Activated CD8-positive, alpha-beta memory T cell treated with anti-CD3 and anti-CD28 coated beads for 1 hour (primary cell): ENCODE measurements at places on chromosomes 16 and 17.

GRCh38 chr16:49350265-49351095, 23.1 kb upstream of the C16orf78 start:
- peak; percentile 11 for DNase-seq

DNA sequence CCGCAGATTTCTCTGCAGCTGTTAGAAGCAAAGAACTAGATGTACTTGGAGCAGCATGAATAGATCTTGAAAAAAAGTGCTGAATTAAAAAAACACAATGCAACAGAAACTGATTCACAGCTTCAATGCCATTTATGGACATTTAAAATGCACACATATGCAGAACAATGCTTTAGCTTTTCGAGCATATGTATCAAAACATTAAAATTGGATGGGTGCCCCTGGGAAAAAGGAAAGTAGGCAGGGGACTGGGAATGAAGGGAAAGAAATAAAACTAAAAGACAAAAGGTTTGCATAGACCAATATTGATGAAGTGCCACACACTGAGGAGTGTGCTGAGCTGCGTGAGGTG, 5.0 kb downstream of the KCTD13 start:
- no peak for DNase-seq

DNA sequence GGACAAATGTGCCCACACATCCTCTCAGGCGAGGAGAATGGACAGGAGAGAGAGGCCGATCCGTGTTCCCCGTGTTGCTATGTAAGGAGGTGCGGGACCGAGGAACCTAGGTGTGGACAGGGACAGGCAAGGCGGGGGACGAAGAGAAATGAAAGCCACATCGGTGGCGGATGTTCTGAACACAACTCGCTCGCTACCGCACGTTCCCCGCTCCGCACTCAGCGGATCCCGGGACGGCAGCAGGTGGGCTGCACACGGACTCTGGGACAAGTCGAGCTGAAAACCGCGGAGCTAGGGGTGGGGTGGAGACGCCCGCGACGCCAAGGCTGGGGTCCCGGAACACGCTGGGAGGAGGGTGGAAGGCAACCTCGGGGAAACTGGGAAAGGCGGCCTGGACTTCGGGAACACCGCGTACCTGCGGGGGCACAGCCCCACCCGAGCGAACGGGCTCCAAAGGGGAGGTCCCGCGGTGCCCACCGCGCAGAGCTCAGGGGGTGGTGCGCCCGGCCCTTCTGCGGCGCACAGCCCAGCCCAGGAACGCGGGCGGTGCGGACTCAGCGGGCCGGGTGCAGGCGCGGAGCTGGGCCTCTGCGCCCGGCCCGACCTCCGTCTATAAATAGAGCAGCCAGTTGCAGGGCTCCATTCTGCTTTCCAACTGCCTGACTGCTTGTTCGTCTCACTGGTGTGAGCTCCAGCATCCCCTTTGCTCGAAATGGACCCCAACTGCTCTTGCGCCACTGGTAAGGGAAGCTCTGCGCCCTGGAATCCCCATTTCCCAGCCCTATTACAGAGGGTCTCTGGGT, at the start of gene MT1E:
Gene MT1E (plus strand): TSS at position 642 of the 803 bp plus-strand sequence. CDS start 71 bp downstream, at position 713.
- DNase-seq = no peak

DNA sequence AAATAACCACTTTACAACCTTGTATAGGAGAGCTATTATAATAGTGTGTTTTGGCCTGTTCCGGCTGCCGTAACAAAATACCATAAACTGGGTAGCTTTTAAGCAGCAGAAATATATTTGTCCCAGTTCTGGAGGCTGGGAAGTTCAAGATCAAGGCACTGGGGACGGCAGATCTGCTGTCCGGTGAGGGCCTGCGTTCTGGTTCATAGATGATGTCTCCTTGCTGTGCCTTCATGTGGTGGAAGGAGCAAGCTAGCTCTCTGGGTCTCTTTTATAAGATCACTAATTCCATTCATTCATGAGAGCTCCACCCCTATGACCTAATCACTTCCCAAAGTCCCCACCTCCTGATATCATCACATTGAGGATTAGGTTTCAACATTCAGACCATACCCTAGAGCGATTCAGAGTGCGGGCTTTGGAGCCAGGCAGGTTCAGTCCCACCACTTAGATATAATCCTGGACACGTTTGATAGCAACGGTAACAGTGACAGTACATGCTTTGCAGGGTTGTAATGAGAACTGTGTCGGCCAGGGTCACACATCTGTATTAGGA, 76.2 kb upstream of the ZFHX3 start:
- DNase-seq = no peak

GRCh38 chr16:17159617-17160016, 311.1 kb downstream of the XYLT1 start:
- DNase-seq = no peak

DNA sequence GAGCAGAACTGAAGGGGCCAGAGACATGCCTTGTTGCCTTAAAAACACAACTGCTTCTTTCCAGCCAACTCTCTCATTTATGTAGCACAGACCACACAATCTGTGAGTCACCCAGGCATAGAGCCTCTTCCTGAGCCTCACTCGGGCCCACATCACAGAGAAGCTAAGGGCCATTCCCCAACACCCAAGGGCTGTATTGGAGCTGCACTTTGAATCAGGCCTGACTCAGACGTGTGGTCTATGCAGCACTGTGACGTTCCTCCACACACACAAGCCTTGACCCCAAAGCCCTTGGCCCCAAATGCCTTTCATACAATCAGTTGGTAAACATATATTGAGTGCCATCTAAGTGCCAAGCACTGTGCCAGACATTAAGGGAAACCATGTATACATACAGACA, 308.9 kb upstream of the DYNLRB2 start:
- DNase-seq = no peak

DNA sequence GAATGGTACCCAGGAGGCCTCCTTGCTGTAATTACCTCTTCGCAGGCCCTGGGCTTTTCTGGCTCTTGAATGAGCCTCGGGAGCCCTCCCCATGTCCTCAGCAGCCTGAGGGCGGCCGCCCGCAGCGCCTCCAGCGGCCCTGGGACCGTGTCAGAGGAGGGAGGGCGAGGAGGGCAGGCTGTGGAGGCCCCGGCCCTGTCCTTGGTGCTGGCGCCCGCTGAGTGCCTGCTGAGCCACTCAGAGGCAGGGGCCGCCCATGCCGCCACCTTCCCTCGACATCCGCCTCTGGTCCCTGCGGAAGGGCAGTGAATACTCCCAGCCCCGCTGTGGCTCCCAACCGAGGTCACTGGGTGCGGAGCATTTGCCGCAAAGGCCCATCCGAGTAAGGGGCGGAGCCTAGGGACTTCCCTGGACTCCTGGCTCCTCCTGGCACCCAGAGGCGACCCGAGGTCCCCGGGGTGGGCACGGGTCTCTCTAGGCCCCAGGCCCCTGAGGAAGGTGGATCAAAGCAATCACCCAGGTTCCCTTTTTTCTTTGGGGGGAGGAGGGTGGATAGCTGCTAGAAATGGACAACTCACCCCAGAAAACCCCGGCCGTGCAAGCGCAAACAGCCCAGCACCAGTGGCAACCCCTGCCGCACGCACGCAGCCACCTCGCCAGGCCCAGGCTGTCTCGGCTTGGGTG, 2.8 kb downstream of the RBFOX3 start:
- no peak for DNase-seq

DNA sequence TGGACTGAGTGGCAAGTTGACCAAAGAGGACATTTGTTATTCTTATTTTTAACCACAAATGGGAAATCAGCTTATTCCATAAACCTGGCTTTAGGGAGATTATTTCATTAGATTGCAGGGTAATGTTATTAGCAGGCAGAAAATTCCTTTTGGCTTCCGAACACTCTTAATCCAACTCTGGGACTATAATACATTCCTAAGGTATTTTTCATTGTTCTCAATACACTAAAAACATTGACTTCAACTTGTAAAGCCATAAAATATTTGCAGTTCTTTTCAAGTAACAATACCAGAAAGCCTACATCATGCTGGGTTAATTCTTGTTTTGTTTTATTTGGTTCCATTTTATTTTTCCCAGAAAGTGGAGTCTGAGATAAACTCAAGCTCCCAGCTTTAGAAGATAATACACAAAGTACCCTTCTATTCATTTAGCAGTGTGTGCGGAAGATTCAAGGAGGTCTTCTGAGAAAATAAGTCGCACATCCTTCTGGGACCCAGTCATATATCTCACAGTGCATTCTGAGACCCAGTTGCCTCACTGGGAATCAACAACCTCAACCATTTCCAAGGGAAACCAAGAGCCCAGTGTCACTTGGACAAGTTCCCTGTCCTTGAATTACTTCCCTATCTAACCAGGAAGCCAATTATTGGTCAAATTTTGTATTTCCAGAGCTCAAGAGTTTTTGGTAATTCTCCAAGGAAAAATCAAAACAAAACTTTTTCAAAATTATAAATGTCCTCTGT, 389.6 kb upstream of the DYNLRB2 start:
- DNase-seq = no peak

- DNase-seq = no peak
These were observed 13.2 kb downstream of the ITGB3 start for GRCh38 chr17:47266782-47267181.

DNA sequence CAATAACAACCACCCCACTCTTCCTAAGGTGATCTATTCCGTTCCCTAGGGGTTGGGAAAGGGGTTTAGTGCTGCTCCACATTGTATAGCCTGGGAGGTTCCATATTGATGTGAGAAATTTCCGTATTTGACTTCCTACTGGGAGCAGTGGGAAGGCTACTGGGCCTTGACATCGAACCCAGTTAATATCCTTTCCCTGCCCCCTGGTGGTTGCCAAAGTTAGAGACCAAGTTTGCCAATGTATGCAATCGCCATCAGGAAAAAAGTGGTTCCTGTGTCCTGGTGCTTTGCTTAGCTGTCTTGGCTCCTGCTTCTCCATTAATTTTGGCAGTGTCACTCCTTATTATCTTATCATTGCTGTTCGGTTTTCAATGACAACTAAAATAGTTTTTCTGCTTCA, 914.9 kb downstream of the KCNJ2 start:
- no peak for DNase-seq

GRCh38 chr17:14329900-14330491, 29.1 kb downstream of the HS3ST3B1 start:
- no peak for DNase-seq

DNA sequence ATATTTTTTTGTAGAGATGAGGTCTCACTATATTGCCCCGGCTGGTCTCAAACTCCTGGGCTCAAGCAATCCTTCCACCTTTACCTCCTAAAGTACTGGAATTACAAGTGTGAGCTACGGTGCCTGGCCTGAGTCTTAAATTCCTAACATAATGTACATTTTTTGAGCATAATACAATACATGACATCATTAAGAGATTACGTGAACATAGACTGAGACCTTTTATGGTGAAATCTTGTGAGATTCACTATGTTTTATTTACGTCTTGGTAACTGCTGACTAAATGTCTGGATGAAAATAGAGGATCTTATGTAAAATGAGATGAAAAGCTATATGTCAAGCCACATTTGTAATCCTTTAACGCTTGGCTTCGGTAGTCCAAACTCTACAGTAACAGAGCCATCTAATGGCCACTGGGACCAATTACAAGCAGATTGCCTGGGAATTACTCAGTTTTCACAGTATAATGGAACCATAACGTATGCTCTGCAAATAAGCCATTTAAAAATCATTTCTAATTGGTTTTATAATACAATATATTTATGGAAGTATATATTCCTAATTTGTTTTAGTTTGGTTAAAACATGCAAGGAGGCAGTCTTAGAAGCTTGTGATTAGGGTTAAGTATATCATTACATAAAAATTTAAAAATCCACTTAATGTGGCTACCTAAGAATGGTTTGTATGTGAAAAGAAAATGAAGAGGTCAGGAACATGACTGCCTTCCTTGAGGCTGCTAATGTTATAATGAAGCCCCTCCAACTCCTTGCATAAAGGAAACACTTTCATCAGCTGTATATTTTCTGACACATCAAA, 8.1 kb upstream of the EFCAB13 start:
- DNase-seq = no peak

DNA sequence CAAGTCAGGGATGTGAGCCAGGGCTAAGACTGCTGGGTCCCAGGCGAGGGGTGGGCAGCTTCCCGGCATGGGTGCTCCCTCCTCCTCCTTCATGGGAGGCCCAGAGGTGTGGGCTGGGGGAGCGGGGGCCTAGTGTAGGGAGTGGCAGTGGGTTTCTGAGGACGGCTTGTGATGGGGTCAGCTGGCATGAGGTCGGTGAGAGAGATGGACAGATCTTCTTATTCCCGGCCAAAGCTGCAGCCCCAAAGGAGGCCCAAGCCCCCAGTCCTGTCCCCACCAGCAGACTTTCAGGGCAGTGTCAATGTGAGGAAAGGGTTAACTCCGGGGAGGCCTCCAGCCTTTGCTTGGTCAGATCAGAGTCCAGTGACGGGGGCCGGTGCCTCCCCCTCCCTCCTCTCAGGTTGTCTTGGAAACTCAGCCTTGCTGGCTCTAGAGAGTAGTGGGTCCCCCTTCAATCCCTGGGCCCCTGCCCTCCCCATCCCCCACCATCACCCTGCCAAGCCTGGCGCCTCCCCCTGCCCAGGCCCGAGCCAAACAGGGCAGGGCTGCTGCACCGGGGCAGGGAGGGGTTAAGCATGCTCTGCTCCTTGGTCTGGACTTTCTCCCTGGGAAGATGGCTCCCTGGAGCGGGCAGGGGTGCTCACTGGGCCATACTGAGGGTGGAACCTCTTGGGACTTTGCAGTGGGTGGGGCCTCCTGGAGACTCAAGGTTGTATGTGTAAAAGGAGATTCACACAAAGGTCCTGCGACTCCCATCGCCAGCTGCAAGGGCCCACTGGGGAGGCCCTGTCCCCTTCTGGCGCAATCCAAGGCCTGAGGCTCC, 12.4 kb downstream of the NAT9 start:
- DNase-seq = no peak

DNA sequence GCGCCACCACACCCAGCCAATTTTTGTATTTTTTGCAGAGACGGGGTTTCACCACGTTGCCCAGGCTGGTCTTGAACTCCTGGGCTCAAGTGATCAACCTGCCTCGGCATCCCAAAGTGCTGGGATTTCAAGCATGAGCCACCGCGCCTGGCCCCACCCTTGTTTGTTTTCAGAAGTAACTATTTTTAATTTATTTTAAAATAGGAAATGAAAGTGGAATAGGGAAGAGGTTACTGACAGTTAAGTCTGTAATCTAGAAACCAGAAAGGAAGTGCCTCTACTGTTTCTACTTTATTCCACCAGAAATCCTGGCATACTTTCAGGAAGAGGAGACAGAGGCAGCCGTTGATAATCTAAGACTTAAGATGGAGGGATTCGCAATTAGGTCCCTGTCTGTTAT, 225.6 kb downstream of the TANC2 start:
- no peak for DNase-seq

DNA sequence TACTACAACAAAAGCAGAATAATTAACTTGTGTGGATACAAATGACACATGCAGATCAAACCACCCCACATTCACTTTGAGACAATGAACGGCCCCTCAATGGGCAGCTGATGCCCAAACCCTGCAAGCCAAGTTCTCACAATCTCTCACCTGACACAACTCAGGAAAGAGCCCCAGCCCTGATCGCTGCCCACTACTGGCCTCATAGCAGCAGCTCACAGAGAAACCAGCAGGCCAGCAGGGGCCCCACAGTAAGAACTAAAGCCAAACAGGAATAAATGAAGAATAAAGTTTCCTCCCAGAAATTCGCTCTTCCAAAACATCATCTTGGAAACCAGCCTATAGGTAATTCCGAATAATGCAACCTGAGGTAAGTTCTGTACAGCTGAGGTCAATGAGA, 7.7 kb downstream of the AKTIP start:
- DNase-seq = no peak

GRCh38 chr17:3693829-3694231, 2.1 kb downstream of the P2RX5 start:
- no peak for DNase-seq

- no peak for DNase-seq
These were observed 48.4 kb downstream of the PDPK1 start for GRCh38 chr16:2586241-2586640.
